Stimulated activated naive CD4-positive, alpha-beta T cell (primary cell): ENCODE measurements at places on chromosomes 5 and 9.

GRCh38 chr5:95029569-95030366 is 255.1 kb downstream of the MCTP1 start:
- DNase-seq, result no peak

GRCh38 chr5:36301858-36302603 is at the start of gene RANBP3L:
RANBP3L (minus strand) TSS chr5:36301902; CDS start chr5:36301416, 486 bp downstream.
- no peak for DNase-seq

DNA sequence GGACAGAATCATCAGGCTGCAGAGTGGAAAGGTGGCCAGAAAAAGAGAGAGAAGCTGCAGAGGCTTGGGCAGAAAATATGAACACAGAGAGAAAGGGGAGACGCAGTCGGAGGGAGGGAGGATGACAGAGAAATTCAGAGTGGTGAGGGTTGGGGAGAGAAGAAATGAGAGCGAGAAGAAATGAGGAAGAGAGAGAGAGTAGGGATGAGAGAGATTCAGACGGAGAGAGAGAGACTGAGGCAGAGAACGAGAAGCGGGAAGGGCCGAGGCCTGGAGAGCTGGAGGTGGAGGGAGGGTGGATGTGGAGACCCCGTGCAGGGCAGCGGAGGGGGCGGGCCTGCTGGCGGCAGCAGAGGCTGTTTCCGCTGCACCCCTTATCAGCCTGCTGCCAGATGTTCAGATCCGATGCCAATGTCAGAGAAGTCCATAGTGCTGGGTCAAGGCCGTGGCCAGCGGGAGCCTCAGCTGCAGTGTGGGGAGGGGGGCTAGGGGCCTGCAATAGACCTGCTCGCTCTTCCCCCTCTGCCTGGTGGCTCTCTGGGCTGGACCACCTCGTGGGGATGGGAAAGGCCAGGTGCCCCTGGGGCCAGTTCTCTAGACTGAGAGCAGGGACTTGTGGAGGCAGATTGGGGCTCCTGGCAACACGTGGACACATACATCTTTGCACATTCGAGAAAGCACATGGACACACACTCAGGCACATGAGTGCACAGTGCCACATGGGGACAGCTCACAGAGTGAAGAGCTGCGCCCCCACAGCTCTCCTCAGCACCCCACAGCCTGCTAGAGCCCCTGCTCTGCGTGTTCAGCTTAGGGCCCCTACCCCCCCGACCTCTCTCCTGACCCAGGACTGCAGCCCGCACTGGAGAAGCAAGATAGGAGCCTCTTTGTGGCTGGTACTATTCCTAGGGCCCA is 4.9 kb upstream of the NR5A1 start:
- DNase-seq, result no peak

DNA sequence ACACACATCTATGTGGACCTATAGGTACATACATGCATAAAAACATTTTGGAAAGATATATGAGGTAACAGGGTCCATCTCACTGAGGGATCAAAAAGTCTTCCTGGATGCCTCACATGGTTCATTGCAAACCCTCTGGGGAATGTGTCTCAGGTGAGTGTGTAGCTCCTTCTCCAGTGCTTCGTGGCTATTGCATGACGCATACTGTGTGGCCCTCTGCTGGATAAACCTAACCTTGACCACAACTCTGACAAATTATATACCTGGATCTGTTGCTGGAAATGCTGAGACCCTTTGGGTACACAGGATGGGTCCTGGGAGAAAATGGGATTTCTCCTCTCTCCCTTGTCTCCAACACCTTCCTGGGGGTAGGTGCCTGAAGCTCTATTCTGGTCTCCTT is 91.9 kb downstream of the JAKMIP2 start:
- DNase-seq, result no peak

GRCh38 chr5:154296525-154297159 is 106.1 kb downstream of the GALNT10 start:
- no peak for DNase-seq

GRCh38 chr9:126519660-126520420 is 93.9 kb upstream of the LMX1B start:
- DNase-seq, result no peak

GRCh38 chr5:134453016-134453415 is 41.3 kb upstream of the CDKN2AIPNL start:
- no peak for DNase-seq

DNA sequence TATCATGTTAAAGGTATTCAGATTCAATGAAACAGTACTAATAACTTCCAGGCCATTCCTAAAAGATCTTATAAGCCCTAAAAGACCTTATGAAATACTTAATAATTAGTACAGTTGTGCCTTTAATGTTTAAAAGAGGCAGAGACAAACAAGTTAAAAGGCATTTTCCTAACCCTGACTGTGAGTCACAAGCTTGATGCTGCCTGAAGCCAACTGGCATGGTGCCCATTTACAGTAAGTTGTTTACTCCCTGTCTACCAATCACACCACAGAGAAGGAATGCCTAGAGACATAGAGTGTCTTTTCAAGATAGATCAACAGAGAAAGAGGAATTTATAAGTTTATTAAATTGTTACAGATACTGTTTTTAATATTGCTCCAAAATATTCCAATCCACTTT is 47.8 kb downstream of the NR3C1 start:
- peak; percentile 67 for DNase-seq

DNA sequence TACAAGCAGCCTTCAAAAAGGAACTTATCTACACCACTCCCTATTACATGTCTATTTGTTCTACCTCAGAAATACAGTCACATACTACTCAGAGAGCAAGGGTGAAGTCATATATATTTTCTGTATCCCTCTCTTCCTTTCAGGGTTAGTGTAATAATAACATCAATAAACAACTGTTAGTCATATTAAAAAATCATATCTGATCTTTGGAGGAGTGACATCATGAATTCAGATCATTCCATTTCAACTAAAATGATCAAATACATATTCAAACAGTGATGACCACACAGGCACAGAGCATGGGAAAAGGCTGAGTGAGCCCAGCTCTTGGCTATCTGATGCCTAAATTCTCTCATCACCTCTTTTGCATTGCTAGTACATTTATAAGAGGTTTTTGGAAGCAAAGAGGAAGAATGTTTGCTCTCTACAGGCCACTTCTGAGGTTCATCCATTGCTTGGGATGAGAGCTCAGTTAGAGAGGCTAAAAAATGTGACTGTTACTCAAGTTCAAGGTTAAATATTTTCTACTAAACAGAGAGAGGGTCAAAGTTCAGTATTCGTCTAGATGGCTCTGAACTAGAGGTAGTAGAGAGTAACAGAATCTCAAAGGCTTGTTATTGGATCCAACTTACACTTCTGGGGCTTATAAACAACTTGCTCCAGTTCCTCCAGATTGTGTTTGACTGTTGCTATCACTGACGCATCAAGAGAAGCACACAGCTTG is 39.0 kb downstream of the RIGI start:
- DNase-seq, result no peak

DNA sequence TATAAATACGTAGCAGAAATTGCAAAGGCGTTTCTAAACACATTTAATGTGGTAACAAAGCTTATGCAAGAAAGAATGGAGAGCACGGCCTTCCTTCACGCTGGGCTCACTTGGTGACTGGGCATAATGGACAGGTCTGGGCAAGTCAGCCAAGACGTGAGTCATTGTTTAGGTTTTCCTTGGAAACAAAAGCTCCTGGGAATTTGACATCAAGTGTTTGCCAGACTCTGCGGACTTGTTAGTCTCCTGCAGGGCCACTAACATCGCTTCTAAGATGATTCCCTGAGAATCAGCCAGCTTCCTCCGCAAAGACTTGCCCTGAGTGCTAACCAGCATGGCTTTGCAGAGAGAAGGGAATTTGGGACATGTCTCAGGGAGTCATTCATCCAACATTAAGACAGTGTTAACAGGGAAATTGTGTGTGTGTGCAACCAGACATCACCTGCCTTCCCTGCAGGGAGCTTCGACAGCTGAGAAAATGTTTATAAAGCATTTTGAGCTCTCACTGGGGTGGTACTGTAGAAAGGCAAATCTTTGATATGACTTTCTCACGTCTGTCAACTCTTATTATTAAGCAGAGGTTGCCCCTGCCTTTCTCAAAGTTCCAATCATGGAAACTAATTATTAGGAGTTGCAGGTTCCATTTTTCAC is 182.5 kb downstream of the NTRK2 start:
- DNase-seq, result no peak

- no peak for DNase-seq
These were observed 337.4 kb downstream of the GLIS3 start for GRCh38 chr9:3962496-3962895.

DNA sequence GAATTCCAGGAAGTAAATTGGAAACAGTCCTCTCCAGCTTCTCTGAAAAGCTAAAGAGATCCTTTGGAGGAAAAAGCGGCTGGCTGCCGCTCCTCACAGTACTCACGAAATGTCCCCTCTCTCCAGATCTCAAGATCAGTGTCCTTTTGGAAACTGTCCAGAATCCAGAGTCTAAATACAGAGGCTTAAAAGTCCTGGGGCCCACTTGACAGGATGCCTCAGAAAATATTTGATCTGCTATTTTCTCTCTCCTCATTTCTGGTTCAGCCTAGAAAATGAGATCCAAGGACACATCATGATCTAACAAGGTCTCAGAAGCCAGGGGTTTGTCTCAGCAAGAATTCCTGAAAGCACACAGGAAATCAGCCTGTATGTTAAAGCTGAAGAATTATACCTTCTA is 7.2 kb downstream of the C1QTNF2 start:
- no peak for DNase-seq

DNA sequence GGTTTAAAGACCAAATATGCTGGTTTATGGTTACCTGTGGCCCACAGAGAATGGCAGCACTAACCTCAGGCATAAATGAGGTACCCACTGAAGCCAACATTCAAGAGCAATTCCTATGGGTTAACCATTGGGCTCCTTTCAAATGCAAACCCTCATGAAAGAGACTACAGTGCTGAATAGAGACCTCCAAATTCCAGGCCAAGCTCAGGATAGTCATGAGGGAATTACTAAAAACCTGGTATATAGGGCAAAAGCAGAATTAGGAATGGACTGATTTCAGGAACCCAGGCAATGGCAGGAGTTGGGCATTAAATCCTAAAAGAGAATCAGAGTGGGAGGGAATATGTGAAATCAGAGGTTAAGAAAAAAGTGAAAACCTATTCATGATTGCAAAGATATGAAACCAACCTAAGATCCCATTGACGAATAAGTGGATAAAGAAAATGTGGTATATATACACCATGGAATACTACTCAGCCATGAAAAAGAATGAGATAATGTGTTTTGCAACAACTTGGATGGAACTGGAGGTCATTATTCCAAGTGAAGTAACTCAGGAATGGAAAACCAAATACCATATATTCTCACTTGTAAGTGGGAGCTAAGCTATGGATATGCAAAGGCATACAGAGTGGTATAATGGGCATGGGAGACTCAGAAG is 51.6 kb downstream of the PDCD1LG2 start:
- DNase-seq, result no peak

DNA sequence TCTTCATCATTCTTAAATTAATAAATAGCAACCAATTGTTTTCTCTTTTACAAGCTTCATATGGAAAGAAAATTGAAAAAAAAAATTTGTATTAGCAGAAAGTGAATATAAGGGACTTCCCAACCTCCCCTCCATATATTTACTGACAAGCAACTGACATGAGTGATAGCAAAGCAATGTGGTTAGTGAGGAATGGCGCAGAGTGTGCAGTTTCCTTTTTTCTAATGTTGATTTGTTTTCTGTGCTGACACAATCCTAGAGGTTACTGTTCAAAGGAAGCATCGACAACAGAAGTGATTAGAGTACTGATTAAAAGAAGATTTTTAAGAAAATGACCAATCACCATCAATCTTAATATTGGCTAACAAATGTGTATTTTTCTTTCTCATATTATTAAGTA is 1.7 kb upstream of the PTGER4 start:
- DNase-seq, result no peak

DNA sequence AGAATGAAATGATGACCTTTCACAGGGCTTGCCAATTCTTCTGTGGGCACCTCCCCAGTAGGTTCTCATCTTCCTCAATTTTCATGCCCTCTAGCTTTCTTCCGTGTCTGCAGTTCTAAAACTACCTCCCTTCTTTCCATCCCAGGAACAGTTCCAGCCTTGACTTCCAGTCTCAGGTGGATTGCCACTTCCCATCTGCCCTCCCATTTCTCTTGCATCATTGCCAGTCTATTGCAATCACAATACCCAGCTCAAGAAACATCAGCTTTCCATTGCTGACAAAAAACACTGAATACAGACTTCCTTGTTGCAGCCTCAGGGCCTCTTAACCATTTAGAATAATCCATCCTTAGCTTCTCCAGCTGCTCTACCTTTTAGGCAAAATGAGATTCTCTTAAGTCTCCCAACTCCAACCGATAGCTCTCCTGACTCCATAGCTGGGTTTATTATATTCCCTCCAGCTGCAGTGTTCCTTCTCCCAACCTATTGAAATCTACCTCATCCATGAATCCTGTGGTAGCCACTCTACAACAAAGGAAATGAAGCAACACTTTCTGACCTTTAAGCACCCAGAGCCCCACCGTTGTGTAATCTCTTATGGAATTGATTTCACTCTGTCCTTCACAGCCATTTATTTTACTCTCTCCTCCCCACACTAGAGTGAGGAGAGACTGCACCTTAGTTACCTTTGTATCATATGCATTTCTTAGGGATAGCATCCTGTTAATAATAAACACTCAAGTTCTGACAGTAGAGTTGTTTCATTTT is 75.6 kb upstream of the PCA3 start:
- no peak for DNase-seq
